ENCODE measurements at places on chromosomes 1 and 21. TPM values are rescaled to one million over a fixed set of nuclear protein-coding genes. Genes with fewer than 3 reads are reported as not detected.

Gene PLCH2
- 0.16 TPM for total RNA-seq

DNA sequence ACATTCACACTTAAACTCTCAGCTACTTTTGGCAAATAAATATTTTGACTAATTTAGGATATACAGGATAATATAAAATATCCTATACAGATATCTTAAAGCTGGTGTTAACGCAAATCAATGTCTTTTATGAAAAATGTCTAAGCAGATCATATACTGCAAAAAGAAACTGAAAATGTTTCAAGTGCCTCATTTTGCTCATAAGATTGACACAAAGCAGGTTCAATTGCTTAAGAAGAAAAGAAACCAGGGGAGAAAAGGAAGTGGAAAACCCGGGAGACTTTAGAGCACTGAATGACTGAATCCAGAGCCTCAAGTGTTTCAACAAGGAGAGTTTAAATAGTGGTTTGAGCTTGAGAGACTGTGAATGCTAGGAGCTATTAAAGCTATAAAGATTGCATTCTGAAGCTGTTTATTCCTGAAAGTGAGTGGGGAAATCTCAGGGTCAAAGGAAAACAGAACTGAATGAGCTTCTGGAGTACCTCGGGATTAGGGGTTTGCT, 1943.0 kb downstream of the MRPL39 start:
- H3K4me1 ChIP-seq: no peaks in the 10 kb centered on the region
- no peaks in the 10 kb centered on the region for H3K36me3 ChIP-seq
- DNase-seq: no peak
- H3K4me3 ChIP-seq: no peak overlapping the region

Gene LYST
- total RNA-seq: 66.1 TPM

DNA sequence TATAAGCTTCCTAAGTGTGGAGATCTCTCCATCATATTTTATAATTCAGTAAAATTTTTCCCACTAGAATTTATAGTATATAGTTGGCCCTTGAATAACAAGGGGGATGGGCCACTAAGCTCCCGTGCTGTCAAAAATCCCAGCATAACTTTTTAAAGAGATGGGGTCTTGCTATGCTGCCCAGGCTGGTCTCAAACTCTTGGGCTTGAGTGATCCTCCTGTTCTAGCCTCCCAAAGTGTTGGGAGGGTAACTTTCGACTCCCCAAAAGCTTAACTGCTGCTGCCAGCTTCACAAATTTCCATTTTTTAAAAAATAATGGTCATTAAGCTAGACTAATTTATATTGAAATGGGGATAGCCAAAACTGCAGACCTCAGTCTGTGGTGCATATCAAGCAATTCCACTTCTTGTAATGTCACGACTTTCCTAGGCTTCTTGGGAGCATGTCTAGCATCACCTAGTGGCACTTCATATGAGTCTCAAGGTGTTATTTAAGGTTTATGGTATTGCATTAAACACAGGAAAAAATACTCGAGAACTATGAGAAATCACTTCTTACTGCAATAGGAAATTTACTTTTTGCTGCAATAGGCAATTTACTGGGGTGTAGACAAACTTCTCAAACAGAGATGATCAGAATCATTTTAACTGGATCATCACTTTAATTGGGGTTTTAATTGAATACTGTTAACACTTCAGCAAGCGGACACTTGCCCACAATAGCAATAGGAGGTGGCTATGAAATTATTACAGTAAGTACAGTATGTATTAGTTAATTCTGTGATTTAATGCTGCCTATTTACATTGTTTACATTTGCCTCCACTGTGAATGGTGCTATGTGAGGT, 19.3 kb upstream of the ACTA1 start:
- H3K27ac ChIP-seq: no peak overlapping the region
- H3K4me3 ChIP-seq: no peak overlapping the region
- H3K27me3 ChIP-seq: no peaks in the 10 kb centered on the region
- no peak for DNase-seq
- no peaks in the 10 kb centered on the region for H3K4me1 ChIP-seq

DNA sequence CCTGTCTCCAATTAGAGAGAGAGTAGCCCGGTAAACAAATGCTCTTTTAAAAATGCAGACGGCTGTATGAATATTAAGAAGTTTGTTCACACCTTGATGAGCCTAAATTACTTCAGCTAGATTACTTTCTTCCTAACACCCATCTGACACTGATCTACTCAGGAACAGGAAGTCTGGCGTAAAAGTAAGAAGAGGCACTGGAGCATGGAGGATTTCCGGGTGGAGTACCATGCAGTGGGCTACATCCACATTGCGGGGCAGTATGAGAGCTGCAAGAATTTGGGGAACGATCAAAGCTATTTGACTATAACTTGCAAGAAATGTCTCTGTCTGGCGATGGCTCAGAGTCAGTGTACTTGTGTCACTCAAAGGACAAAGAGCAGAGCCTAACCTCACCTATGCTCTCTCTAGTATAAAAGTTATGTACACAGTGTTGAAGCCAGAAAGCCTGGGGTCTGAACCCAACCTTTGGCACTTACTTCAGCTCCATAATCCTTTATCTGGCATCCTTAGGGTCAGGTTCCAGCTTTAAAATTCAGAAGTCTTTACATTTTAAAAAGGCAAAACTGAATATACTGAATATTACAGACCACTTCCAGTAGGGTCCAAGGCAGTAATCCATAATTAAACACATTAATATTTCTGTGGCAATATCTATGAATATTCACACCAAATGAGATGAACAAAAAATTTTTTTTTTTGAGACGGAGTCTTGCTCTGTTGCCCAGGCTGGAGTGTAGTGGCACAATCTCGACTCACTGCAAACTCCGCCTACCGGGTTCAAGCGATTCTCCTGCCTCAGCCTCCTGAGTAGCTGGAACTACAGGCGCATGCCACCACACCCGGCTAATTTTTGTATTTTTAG, 7.9 kb upstream of the GNPAT start:
- no peaks in the 10 kb centered on the region for H3K36me3 ChIP-seq
- H3K27me3 ChIP-seq: no peaks in the 10 kb centered on the region
- DNase-seq: no peak
- no peak overlapping the region for H3K4me3 ChIP-seq

Gene SHISA4
- 20.3 TPM for total RNA-seq

Gene WNT4
- 3.1 TPM for total RNA-seq

DNA sequence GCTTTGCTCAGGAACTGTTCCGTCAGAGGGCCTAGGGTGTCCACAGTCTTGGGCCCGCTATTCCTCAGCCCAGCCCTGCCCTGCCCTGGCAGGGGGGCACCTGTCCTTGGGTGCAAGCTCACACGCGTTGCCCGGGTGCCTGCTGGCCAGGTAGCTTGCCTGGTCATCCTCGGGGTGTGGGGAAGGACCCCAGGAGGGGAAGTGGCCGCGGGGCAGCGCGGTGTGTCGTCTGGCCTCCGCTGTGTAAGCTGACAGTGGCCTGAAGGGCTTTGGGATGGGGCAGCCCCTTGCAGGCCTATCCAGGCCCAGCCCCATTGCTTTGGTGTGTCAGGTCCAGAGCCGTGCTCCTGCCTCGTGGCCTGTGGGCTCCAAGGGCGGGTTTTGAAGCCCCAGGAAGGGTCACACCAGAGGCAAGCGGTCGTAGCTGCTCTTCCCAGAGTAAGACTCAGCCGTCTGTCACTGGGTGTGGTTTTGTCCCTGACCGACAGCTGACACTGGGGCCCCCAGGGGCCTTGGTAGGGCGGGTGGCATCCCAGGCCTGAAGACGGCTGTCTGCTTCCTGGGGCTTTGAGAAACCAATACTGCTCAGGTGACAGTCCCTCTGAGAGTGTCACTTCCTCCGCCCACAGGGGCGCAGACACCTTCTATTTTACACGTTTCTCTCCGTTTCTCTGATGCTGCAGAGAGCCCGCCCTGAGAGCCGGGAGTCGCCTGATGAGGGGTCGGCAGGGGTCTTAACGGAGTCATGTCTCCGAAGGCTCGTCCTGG, 72.1 kb downstream of the SKI start:
- no peaks in the 10 kb centered on the region for H3K27me3 ChIP-seq
- no peak for DNase-seq
- peak overlapping the region; percentile 86 for H3K27ac ChIP-seq
- H3K4me3 ChIP-seq: peak overlapping the region; percentile 51
- no peaks in the 10 kb centered on the region for H3K36me3 ChIP-seq

Gene EFNA3
- total RNA-seq: 6.6 TPM

Gene OSCP1
- total RNA-seq: 15.1 TPM

GRCh38 chr1:53467391-53467790, 8.2 kb downstream of the DMRTB1 start:
- no peak overlapping the region for H3K4me3 ChIP-seq
- H3K27ac ChIP-seq: no peak overlapping the region
- H3K27me3 ChIP-seq: no peaks in the 10 kb centered on the region
- H3K4me1 ChIP-seq: no peaks in the 10 kb centered on the region
- DNase-seq: no peak

DNA sequence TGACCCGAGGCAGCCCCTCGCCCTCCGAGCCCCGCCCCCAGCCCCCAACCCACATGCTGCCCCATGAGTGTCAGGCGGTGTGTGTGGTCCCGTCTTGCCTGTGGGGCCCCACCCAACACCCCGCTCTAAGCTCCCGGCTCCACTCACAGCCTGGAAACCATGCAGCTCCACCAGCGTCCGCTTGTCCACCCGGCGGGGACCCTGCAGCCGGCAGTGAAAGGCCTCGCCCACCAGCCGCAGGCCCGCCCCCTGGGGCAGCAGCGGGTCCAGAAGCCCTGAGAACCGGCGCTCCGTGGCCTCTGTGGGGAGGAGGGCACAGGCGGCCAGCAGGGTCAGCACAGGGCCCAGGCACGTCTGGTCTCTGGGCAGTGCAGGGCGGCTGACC, 2.7 kb downstream of the C1QTNF12 start:
- no peaks in the 10 kb centered on the region for H3K4me1 ChIP-seq
- no peak overlapping the region for H3K27ac ChIP-seq
- DNase-seq: no peak
- peaks cover 15% of the 10 kb centered on the region for H3K27me3 ChIP-seq

GRCh38 chr1:41382480-41383090, 21.4 kb downstream of the FOXO6 start:
- peak overlapping the region; percentile 51 for H3K4me3 ChIP-seq
- H3K27me3 ChIP-seq: no peaks in the 10 kb centered on the region
- H3K27ac ChIP-seq: peak overlapping the region; percentile 94
- H3K36me3 ChIP-seq: no peaks in the 10 kb centered on the region

- H3K4me1 ChIP-seq: no peaks in the 10 kb centered on the region
- no peaks in the 10 kb centered on the region for H3K36me3 ChIP-seq
- DNase-seq: no peak
- H3K27ac ChIP-seq: peak overlapping the region; percentile 43
- no peak overlapping the region for H3K4me3 ChIP-seq
These were observed 97.2 kb upstream of the ARTN start for GRCh38 chr1:43836267-43836951.

DNA sequence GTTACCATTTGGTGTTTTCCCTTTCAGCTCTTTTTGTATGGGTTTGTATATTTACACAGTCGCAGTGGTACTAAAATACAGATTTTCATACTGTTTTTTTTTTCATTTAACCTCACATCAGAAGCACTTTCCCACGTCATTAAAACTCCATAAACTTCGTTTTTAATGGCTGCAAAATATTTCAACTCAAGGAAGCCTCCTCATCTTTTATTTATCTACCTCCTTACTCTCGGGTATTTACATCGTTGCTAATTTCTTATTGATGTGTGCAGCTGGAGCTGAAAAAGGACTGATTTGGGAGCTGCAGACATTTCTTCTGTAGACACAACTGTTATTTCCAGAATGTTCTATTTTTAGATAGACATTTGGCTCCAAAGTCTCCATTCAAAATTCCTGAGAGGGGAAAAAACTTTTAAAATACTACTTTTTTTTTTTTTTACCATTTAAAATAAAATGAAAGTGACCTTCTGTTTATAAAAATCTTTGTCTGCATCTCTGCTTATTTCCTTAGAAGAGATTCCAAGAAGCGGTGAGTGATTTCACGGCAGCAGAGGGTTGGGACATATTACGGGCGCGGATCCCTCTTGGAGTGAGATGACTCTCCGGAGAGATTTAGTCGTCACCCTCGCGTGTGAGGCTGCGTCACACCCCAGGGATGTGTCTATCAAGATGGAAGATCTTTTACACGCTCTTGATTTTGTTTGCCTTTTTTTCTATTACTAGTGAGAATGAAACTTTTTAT, 10.1 kb downstream of the RUNX3 start:
- no peak for DNase-seq
- no peak overlapping the region for H3K27ac ChIP-seq
- H3K36me3 ChIP-seq: no peaks in the 10 kb centered on the region
- no peak overlapping the region for H3K4me3 ChIP-seq
- H3K27me3 ChIP-seq: no peaks in the 10 kb centered on the region
- H3K4me1 ChIP-seq: no peaks in the 10 kb centered on the region

Gene OPTC
- total RNA-seq: not detected

Gene NFIA
- total RNA-seq: 79.6 TPM

Gene TMEM61
- total RNA-seq: 7.5 TPM

DNA sequence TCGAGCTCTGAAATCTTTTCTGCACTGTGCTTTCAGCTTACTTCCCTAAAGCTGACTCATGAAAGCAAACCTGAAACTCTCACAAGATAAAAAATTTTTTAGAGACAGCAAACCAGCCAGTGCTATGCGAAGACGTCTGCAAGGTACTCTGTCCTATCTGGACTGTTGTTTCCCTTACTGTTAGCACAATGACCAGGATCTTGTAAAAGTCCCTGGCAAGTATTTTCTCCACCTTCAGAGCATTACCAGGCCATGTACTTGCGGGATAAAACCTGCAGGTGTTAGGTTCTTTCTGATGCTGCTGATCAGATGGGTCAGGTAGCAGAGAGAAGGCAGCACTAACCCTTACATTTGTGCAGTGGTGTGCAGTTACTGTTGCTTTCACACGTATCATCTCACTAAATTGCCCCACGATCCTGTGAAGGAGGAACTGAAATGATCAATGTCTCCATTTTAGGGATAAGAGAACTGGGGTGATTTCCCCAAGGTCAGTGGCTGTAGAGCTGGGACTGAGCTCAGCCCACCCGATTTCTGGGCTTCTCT, 56.6 kb downstream of the PLXNA2 start:
- no peaks in the 10 kb centered on the region for H3K4me1 ChIP-seq
- H3K27ac ChIP-seq: no peak overlapping the region
- H3K27me3 ChIP-seq: no peaks in the 10 kb centered on the region
- H3K4me3 ChIP-seq: no peak overlapping the region
- H3K36me3 ChIP-seq: no peaks in the 10 kb centered on the region

GRCh38 chr1:184896000-184896399, 78.3 kb downstream of the NIBAN1 start:
- no peak for DNase-seq
- H3K4me1 ChIP-seq: no peaks in the 10 kb centered on the region
- H3K4me3 ChIP-seq: no peak overlapping the region
- no peak overlapping the region for H3K27ac ChIP-seq

Gene PLEKHA6
- 17.7 TPM for total RNA-seq

Gene PTCH2
- 1.3 TPM for total RNA-seq

- no peaks in the 10 kb centered on the region for H3K36me3 ChIP-seq
- no peak overlapping the region for H3K4me3 ChIP-seq
- DNase-seq: no peak
- H3K27ac ChIP-seq: no peak overlapping the region
- no peaks in the 10 kb centered on the region for H3K4me1 ChIP-seq
These were observed 137.7 kb upstream of the SMYD2 start for GRCh38 chr1:214143006-214143992.

Gene LCE1F
- not detected for total RNA-seq

DNA sequence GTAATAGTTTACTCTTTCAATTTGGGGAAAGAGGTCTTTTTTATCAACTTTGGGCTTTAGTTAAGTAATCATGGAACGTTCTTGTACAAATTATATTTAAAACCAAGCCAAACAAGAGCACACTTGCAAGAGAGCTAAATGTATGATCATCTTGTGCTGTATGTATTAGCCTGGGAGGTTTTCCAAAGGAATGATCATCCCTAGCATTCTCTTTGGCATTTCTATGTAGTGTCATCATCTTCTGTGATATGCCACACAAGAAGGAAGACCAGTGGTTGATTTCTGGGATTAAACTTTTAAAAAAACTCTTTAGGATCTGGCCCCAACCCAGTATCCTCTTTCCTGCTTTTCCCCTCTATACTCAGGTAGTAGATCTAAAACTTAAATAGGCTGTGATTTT, 38.4 kb upstream of the KCNQ4 start:
- no peak overlapping the region for H3K27ac ChIP-seq
- no peaks in the 10 kb centered on the region for H3K27me3 ChIP-seq
- H3K36me3 ChIP-seq: peaks cover 6% of the 10 kb centered on the region
- no peaks in the 10 kb centered on the region for H3K4me1 ChIP-seq

Measured in breast epithelium (tissue), 4 donors.